ENCODE measurements at places on chromosomes 13 and 19.

- DNase-seq: no peak
Observed at GRCh38 chr19:48926909-48927308, 6.6 kb upstream of the DHDH start.

GRCh38 chr19:3222709-3223108 lies 1.8 kb upstream of the CELF5 start:
- no peak for DNase-seq

- DNase-seq: no peak
Observed at GRCh38 chr19:709965-710571, 1.3 kb downstream of the PALM start.

- no peak for DNase-seq
Observed at GRCh38 chr19:45187421-45188100, 9.0 kb downstream of the BLOC1S3 start.

DNA sequence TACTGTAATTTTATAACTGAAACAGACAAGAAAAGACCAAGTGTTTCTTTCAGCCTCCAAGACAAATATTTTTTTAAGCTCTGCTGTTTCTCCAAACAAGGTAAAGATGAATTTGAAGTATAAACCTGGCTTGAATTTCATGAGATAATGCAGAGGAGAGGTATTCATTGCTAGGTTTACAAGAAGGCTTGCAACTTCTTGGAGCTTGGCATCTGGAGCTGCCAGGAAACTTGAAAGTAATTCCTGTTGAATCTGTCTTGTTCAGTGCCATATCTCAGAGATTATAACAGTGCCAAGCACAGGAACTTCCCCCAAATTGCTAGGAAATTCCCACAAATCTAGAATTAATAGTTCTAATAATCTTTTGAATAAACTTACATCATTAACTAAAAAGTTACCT lies 70.9 kb downstream of the CDK8 start:
- no peak for DNase-seq

DNA sequence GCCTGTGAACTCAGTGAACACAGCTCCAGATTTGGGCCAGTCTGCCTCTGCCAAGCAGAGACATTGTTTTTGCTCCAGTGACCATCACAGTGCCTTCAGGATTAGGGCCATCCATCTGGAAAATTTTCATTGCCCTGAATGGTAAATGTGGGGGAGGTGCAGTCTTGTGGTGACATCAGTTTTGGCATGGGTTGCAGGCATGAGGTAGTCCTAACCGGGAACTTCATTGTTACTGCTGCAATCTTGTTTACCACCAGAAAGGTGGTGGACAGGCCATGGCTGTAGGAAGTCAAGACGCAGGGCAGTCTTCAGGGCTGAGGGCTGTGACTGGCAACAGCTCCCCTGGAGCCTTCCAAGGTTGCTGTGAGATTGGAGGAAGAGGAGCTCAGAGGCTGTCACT lies 55.2 kb downstream of the SPATA13 start:
- DNase-seq: no peak

- no peak for DNase-seq
Observed at GRCh38 chr19:28514166-28514565, 698.8 kb downstream of the UQCRFS1 start.

GRCh38 chr19:55585658-55586339 lies 5.2 kb upstream of the ZNF579 start:
- DNase-seq: no peak

Data from mesenteric fat pad (tissue), 1 donor.